ENCODE measurements at places on chromosomes 7 and 10.

DNA sequence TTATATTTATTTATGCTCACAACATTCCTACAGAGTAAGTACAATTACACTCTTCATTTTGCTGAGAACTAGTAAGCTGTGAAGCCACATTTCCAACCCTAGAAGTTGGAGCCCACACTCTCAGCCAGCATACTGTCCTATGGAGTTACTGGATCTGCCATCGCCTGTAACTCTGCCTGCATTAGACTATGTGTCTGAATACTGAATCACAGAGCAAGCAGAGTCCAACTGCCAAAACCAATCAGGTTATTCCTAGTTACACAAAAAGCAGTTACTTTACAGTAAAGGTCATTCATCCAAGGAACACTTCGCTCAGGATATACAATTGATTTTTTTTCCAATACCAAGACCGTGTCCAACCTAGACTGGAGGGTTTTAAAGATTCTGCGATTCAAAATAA, 21.5 kb downstream of the CTAGE6 start:
- no peak for DNase-seq

DNA sequence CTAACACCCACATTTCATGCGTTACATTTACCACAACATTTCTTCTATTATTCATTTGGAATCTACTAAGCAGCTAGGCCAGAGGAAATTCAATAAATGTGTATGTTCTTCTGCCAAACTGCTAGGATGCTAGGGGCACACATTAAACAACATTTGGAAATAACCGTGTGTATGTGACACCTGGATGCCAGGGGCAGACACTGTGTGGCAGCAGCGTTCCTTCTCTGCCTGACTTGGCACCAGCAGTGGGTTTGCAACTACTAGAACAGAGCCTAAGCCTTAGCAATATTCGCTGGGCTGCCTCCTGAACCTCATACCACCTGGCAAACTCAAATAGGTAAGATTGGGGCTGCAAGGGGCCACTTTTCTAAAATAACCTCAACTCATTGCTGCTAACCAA, 182.1 kb downstream of the CHCHD3 start:
- no peak for DNase-seq

DNA sequence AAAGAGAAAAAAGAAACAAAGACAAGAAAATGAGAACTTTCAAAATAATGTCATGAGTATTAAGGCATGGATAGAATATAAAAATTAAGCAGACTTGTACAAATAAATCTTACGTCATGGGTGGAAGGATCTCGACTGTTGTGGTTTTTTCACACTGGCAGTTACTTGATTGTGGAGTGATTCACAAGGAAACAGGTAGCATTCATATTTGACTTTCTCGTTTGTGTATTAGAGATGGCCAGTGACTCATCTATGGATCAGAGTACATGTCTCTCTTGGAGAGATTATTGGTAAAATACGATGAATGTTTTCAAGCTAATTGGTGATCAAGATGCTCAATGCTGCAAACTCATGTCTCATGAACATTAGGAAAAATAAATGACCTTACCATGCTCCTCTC, 564.3 kb downstream of the GATA3 start:
- no peak for DNase-seq

GRCh38 chr7:36084485-36085091, 68.5 kb upstream of the EEPD1 start:
- no peak for DNase-seq

- DNase-seq: no peak
Measured at GRCh38 chr10:119263951-119264617, 56.7 kb downstream of the GRK5 start.

Measured in NCI-H446 (cell line).